ENCODE measurements at places on chromosomes 7 and 10.

DNA sequence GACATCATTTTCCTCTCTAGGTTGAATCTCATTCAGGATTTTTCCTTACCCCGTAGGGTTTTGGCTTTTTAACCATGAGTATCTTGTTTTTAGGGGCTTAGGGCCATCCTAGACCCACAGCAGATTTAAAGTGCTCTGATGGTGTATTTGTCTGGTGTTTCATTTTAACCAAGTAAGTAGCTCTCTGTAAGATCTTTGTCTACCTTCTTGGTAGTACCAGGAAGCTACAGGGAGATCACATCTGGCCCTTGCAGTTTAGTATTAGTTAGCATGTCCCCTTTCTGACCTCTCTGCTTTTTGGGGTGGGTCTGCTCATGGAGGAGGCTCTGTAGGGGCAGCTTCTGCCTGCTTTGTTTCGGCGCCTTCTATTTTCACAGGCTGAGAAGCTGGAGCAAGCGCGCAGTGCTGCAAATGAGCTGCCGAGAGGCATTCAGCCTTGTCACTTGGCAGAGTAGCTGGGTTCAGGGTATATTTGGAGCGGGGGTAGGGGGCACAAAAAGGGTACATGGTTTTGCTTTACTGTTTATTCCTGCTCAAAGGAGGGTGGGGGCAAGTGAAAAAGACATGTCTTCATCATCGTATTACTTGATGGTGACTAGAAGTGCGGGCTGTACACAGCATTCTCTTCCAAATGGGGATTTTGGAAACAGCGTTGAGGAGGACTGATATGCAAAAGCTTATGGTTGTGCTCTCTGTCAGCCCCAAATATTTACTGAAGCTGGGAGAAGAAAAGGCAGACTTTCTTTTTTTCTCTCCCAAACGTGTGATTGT lies 146.3 kb downstream of the CELF2 start:
- no peak for DNase-seq

- DNase-seq, result no peak
Observed at GRCh38 chr7:121371367-121371766, 24.7 kb downstream of the FAM3C start.

GRCh38 chr10:16986082-16986405 lies 143.6 kb downstream of the CUBN start:
- no peak for DNase-seq

DNA sequence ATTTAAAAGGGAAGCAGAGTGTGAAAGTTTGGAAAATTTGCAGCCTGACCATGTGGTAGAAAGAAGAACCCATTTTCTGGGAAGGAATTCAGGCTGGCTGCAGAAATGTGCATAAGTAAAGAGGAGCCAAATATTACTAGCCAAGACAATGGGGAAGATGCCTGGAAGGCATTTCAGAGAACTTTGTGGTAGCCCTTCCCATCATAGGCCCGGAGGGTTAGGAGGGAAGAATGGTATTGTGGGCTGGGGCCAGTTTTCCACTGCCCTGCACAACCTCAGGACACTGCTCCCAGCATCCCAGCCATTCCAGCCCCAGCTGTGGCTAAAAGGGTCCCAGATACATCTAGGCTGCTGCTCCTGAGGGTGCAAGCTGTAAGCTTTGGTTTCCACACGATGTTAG lies 278.5 kb upstream of the BMPER start:
- DNase-seq, result no peak

GRCh38 chr7:4631380-4632179 lies 50.5 kb upstream of the FOXK1 start:
- peak; percentile 89 for DNase-seq

- no peak for DNase-seq
Observed at GRCh38 chr10:107847620-107848019, 683.1 kb upstream of the SORCS1 start.

DNA sequence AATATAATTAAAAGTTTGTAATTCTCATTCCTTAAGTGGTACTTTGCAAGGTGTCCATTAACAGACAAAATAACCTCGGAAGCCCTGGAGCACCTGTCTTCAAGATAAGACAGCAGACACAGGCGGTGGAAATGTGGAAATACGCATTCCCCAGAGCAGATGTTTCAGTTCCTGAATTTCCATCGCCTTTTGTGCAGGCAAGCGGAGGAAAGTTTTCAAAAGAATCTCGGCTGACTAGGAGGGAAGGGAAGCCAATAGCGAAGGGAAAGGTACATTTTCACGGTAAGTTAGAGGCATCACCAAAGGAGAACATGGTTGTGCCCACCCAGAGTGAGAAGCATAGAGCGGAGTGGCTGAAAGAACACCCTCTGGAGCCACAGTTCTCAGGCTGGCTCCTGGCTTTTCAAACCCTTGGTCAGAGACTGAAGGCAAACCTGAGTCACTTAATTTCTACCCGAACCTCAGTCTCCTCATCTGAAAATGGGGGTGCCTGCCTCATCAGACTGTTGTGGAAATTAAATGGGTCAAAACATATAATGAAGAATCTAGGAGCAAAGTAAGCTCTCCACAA lies 13.6 kb downstream of the CPA1 start:
- DNase-seq, result no peak

DNA sequence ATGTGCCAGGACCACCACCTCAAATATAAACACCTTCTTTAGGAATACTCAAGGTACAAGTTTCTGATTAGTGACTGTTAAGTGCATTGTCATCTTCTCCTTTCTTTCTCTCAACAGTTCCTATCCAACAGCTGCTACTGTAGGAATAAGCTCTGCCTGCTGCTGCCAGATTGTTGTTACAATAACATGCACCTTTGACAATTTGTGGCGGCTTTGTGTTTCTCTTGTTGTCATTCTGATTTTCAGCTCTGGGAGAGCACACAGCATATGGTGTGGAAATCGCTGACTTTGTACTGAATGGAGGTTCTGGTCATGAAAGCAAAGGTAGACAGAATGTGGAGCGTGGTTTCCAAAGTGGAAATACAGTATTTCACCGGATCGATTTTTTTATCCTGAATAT lies 182.8 kb downstream of the SEC23IP start:
- no peak for DNase-seq

Measured in LoVo (cell line).